ENCODE measurements at places on chromosomes 5 and 9.

DNA sequence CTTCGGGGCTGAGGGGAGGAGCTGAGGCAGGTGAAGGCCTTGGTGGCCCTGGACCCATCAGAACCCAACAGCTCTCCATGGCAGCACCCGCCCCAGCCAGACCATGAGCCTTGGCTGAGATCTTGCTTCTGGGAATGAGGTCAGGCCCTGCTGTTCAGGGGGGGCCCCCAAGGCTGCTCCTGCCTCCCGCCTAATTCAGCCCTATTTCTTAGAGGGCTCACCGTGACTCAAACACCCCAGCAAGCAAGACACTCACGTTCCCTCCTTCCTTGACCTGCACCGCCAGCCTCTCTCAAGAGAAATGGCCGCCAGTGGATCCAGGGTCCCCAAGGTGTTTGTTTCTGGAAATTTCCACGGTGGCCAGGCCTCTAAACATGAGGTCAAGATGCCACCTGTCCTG, 61.4 kb upstream of the PPP1R26 start:
- no peak for DNase-seq

DNA sequence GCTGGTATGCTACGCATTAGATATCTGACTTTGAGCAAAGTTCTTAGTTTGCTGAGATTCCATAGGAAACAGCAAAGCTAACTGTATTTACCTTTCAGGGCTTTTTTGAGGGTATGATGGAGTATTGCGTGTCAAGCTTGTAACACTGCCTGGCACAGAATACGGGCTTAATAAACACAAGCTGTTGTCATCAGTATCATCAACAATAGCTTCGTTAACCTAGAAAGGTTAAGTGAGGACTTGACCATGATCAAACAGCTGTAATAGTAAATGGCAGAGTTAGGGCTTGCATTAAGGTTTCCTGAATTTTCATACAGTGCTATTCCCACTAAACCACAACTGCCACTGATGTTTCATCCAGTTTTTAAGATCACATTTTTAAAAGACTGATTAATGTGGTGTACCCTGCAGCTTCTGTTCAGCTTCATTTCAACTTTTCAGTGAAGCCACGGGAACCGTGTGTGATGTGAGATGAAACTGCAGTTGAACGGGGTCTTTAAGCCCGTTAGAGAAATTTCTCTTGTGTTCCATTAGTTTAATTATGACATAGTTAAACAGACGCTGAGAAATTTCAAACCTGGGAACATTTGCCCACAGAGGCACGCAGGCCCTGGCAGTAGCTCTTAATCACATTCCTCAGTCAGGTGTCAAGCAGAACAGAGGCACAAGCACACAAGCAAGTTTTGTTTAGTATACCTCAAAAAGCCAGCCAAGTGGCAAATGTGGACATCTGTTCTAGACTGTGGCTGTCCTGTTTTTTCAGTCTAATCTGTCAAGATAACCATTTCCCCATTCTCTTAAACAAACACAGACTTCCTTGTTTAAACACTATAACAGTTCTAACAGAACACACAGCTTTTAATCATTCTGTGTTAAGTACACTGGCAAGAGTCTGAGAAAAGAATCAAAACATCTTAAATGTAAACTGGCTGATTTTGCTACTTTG, 147.1 kb downstream of the ZNF608 start:
- DNase-seq, result no peak

GRCh38 chr5:34672196-34672595, 16.1 kb downstream of the RAI14 start:
- no peak for DNase-seq

- DNase-seq, result no peak
Measured at GRCh38 chr5:140248414-140248813, 54.5 kb downstream of the PFDN1 start.

DNA sequence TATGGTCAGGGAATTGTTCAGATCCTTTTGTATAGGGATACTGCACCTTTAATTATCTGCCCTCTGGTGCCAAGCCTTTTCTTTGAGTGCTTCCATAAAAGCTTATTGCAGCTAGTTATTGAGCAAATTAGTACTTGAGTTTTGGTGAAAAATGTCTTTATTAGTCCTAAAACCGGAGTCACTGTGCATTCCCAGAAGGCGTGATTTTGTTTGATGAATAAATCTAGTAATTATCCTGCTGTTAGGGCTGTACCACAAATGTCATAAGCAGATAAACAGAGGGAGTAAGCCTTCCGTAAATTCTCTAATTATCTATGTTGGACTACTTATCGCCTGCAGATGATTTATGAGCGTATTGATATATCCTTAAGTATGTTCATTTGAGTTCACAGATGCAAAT, 620.7 kb upstream of the ARRDC3 start:
- peak; percentile 87 for DNase-seq

All from NCI-H1105 treated with DMSO at 0.1 percent for 48 hours (cell line).